H1 (cell line): ENCODE measurements at places on chromosomes 12 and 14. TPM values are rescaled to one million over a fixed set of nuclear protein-coding genes. Genes with fewer than 3 reads are reported as not detected.

- DNase-seq = no peak
Observed at GRCh38 chr14:103064978-103065377, 7.6 kb upstream of the CDC42BPB start.

AHSA1 gene
- total RNA-seq = 215 and 221 TPM in 2 replicates

DNA sequence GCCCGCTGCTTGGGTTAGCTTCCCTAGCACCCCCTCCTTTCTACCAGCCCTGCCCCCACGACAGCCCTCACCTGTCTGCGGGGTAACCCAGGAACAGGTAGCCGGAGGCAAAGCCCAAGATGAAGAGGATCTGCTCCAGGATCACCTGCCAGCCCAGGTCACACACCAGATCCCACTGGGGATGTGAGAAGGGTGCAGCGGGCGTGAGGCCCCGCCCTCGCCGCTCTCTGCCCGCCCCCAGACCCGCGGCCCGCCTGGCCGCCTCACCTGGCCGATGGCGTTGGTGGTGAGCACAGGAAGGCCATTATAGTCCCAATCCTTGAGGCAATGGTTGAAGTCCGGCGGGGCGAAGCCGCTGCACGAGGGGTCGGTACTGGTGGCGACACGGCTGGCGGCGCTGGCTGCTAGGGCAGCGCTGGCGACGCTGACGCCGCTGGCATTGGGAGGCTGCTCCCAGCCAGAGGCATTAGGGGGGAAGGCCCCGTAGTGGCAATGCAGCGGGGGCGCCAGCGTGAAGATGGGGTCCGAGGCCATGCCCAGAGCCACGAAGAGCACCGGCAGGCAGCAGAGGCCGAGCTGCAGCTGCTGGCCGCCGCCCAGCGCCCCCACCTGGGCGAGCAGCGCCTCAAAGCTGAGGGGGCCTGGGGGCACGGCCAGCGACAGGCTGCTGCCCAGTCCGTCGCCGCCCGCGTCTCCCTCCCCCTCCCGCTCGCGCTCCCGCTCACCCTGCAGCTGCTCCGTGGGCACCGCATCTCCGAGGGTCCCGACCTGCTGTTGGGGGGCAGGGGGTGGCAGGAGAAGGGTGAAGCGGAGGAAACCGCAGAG lies 794 bp downstream of the SLC22A17 start:
- DNase-seq = no peak

MAP1LC3B2 gene
- 1.3 and 1.5 TPM in 2 replicates for total RNA-seq

POP5 gene
- 54.7 and 59.7 TPM in 2 replicates for total RNA-seq

GRCh38 chr12:122413516-122414404 lies 8.7 kb downstream of the CLIP1 start:
- DNase-seq = no peak

LRFN5 gene
- total RNA-seq = 4.7 and 5.4 TPM in 2 replicates

GRCh38 chr12:78181544-78182162 lies 351.0 kb downstream of the NAV3 start:
- no peak for DNase-seq

FGD4 gene
- total RNA-seq = 44.5 and 48.2 TPM in 2 replicates

BLTP3B gene
- 24.4 and 28.6 TPM in 2 replicates for total RNA-seq

DNA sequence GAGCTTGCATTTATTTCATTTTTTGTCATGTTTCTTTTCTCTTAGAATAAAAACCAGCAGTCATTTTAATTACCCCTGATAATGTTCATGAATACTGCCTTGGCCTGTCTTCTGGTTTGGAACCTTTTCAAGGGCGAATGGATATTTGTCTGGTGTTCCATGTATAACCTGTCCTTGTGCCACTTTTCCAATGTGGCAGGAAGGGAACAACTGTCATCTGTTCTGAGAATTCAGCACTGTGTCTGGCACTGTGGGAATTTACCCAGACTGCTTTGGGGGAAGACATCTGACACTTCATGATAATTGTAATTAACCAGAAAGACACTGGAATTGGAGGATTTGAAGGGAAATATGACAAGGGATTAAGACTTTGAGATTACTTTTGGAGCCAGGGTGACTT lies 352.8 kb downstream of the APAF1 start:
- DNase-seq = no peak

DNA sequence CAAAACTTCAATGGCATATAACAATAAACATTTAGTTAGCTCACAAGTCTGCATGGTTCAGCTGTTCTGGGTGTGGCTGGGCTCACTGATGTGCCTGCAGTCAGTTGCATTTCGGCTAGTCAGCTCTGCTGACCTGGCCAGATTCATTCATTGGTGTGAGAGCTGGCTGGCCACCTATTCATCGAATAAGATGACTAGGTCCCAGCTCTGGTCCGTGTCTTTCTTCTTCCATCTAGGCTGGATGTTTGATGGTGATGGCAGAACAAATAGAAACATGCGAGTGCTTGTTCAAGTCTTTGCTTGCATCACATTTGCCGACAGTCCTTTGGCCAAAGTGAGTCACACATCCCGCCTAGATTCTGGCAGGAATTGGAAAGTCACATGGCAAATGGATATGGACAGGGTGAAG lies 203.3 kb upstream of the CRY1 start:
- no peak for DNase-seq

DNA sequence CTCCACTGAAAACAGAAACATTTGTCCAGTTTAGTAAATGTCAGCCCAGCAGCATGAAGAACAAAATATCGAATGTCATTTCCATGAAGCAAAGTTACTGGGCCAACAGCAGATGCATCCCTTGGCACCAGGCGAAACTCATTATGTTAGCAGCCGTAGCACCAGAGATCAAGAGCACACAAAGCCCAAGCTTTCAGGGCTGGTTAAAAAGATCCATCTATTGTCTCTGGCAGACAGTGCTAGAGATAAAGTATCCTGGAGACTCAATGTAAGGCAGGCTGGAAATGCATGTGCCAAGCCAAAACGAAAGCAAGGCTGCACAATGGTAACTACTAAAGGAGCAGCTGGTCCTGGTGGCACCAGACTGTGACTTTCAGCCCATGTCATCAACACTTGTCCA lies 120.3 kb upstream of the PLEKHG7 start:
- no peak for DNase-seq

GRCh38 chr12:52791271-52792184 lies 4.4 kb downstream of the KRT3 start:
- DNase-seq = no peak

- DNase-seq = no peak
Observed at GRCh38 chr12:40827683-40828592, 135.7 kb downstream of the CNTN1 start.

DNA sequence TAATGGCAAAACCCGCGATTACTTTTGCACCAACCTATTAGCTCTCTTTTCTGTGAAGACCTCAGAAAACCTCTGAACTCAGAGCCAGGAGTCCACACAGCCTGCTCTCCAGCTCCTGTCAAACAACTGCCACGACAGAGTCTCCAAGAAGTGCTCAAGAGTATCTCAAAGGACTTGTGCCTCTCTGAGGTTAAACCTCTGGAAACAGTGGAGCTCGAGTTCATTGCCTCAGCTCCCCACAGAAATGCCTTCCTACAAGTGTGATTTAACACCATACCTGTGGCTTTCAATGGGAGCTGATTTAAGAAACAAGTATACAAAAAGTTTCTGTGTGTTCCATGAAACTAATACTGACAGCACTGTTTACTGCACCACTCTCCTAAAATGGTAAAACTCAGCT lies 20.1 kb downstream of the ACTN1 start:
- DNase-seq = no peak

DNA sequence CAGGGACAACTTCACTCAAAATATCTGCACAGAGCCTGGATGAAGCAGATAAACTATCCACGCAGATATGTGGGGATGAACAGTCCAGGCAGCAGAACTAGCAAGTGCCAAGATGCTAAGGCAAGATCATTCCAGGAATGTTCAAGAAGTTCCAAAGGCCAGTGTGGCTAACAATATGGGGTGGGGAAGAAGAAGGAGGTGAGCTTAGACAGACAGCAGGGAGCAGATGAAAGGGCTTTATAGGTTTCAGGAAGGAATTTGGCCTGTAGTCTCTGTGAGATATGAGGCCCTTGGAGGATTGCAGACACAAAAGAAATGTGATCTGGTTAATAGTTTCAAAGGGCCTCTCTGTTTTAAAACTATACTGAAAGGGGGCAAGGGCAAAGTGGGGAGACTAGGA lies 63.5 kb upstream of the PPM1H start:
- DNase-seq = no peak

RFX4 gene
- total RNA-seq = not detected in 2 replicates

TAS2R43 gene
- total RNA-seq = not detected in 2 replicates

GRCh38 chr12:28360253-28360652 lies 170.0 kb downstream of the CCDC91 start:
- no peak for DNase-seq

DNA sequence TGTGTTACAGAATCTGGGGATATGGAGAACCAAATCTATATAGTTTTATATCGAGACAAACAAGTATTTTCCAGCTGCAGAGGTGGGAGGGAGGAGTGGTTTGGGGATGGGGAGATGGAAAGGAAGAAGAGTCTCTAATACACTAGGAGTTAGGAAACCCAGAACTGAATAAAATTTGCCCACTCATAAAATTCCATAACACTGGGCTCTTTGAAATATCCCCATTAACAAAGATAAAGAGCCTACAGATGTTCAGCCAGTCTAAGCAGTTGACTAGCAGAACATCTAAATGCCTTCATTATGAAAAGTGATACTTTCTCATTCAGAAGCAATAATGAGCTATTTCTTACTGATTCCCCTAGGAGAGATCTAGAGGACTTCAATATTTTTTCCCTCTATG lies 151.7 kb upstream of the GZMB start:
- DNase-seq = no peak

SOX5 gene
- total RNA-seq = 1.1 and 2.6 TPM in 2 replicates

DNA sequence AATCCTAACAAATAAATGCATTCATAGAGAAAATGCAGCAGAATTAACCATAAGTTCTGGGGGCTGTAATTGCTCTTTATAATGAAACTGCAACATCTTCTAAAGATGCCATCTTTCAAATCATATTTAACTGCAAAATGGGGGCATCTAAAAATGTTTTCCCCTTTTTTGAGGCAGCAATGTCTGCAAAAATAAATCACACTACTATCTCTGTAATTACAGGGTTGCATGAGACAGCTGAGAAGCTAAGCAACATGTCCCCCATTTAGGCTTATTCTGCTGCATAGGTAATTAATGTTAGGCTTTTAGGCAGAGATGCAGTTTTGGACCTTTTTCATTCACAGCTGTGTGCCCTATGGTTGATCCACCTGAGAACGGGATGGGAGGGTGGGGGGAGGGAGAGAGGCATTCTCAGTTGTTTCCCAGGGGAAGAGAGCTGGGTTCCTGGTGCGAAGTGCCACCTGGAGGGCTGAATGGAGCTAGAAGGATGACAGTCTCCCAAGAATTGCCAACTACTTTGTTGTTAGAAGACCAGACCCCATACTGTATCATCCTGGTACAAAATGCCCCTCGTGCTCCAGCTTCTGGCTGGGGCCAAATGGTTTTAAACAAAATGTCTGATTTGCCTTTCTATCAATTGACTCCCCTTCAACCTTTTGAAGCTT lies 154.2 kb downstream of the APAF1 start:
- no peak for DNase-seq

DNA sequence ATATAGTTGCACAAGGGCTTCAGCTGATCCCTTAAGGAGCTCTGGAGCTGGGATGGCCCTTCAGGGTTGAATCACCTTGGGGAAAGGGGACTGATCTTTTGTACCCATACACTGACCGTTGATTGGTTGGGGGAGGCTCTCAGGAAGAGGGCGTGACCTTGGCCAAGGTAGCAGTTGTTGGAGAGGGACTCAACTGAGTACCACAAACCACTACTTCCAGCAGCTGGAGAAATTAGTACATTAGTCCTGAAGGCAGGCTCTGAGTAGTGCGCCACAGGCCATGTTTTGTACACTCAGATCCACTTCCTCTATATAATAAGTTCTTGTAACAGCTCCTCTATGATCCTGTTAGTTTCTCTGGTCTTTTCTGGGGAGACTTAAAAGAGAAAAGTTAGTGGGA lies 317.6 kb downstream of the CCDC91 start:
- DNase-seq = no peak

DNA sequence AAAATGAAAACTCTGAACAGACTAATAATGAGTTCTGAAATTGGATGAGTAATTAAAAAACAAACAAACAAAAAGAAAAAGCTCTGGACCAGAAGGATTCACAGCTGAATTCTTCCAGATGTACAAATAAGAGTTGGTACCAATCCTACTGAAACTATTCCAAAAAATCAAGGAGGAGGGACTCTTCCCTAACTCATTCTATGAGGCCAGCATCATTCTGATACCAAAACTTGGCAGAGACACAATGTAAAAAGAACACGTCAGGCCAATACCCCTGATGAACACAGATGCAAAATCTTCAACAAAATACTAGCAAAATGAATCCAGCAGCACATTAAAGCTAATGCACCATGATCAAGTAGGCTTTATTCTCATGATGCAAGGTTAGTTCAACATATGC lies 183.9 kb upstream of the CNOT2 start:
- no peak for DNase-seq

- DNase-seq = no peak
Observed at GRCh38 chr12:26524862-26525465, 308.0 kb downstream of the ITPR2 start.

GRCh38 chr12:121697093-121697698 lies 15.4 kb upstream of the TMEM120B start:
- no peak for DNase-seq

LIN7A gene
- total RNA-seq = 17.8 and 22.0 TPM in 2 replicates

ART4 gene
- total RNA-seq = not detected in 2 replicates

PPM1H gene
- total RNA-seq = 35.6 and 36.1 TPM in 2 replicates

GRCh38 chr12:47698055-47698454 lies 7.8 kb downstream of the RPAP3 start:
- no peak for DNase-seq

GRCh38 chr12:118103601-118104382 lies at the start of gene VSIG10:
Gene VSIG10 (minus strand): TSS chr12:118104011. CDS start chr12:118103671, 340 bp downstream.
- peak; percentile 80 for DNase-seq

- DNase-seq = no peak
Observed at GRCh38 chr12:79988368-79988767, 53.5 kb upstream of the PPP1R12A start.

ZC2HC1C gene
- total RNA-seq = 1.2 and 1.7 TPM in 2 replicates

DNA sequence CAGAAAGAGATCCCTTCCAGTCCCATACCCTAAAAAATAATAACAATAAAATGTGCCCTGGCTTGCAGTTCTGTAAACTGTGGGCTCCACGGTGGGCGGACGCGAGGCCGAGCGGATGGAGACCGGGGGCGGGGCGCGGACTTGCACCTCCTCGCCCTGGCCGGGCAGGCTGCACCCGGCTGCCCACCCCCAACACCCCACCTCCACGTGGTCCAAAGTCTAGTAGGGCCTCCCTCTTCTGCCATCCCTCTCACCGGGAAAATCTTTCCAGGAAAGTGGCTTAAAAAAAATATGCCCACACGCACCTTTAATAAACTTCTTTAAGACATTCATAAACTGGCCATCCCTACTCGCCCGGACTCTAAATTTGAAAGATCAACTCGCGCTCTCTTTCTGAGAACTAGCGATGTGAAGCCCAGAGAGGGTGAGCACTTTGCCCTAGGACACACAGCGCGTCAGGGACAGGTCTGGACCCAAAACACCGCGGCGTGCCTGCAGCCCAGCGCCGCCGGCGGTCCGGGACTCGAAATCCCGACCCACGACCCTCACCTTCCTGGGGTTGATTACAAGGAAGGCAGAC lies 1.9 kb upstream of the BCL11B start:
- no peak for DNase-seq
